Activated T-cell treated with anti-CD3 and anti-CD28 coated beads for 1 hour (primary cell): ENCODE measurements at places on chromosomes 2 and 18.

DNA sequence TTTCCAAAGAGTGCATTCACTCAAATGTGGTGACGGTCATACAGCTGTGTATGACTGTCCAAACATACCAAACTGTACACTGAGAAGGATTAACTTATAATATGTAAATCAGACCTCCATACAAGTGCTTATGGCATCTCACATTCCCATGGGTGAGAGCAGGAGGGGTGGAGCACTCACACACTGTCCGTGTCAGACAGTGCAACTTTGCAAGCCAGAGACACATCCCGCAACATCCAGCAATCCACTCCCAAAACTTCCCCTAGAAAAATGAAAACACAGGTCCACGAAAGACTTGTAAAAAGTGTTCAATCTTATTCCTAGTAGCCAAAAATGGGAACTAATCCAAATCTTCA lies 36.4 kb downstream of the FAM168B start:
- no peak for DNase-seq

DNA sequence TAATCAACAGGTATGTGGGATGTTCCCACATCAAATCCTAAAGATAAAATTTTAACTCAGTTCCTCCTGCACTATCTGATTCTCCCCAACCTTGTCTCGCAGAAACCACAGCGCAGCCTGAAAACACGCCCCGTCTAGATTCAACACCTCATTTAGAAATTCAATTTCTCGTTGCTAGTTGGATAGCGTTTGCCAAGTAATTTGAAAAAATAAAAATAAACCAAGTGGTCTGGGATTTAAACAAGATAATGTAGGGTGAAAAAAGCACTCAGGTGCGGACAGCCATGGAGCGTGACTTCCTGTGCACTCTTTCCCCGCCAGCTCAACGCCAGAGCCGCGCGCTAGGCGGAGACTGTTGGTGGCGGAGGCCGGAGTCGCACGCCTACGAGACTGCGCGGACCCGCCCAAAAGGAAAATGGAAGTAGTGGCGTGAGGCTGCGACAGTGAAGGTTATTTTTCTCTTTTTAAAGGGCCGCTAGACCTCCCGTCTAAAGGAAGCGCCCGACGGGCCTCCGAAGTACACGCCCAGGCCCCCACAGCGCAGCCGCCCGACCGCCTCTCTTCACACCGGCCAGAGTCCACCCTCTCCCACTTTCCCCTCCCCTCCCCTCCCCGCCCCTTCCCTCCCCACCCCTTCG lies 615 bp upstream of the CCNT2 start:
- peak; percentile 82 for DNase-seq

DNA sequence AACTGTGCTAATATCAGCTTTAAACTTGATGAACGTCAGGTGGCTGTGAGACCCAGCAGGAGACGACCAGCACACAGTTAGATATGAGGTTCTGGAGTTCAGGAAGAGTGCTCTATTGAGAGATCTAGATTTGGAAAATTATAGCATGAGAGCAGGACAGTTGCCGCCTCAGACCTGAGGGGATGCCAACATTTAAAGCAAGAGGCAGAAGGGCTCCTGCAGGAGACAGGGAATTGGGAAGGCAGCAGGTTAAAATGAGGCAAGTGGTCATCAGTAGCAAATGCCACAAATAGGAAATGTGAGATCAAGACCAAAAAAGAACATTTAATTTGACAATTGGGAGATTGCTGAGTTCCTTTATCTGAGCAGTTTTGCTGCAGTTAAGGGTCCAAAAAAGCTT lies 471.9 kb downstream of the TGIF1 start:
- no peak for DNase-seq

- DNase-seq, result no peak
Measured at GRCh38 chr2:76829374-76830234, 692.6 kb downstream of the LRRTM4 start.

- no peak for DNase-seq
Measured at GRCh38 chr18:57433482-57433881, 1.7 kb upstream of the ONECUT2 start.

GRCh38 chr2:26969077-26969844 lies 1.2 kb upstream of the MAPRE3 start:
- DNase-seq, result no peak

DNA sequence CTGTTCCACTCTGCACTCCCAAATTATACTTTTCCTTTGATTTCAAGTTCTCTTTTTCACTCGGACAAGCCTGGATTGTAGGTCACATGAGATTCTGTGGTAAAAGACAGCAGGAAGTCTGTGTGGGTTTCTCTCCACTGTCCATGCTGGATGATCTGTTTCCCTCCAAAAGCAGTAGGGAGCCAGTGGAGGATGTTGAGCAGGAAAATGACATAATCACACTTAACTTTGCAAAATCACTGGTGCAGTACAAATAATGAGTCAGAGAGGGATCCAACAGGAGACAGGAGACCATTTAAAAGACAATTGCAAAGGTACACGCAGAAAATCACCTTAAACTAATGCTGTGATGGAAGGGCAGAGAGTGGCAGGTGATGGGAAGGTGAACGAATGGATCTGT lies 301.3 kb downstream of the ZNF407 start:
- no peak for DNase-seq

GRCh38 chr2:157874997-157875640 lies 1.0 kb downstream of the ACVR1 start:
- DNase-seq, result no peak

DNA sequence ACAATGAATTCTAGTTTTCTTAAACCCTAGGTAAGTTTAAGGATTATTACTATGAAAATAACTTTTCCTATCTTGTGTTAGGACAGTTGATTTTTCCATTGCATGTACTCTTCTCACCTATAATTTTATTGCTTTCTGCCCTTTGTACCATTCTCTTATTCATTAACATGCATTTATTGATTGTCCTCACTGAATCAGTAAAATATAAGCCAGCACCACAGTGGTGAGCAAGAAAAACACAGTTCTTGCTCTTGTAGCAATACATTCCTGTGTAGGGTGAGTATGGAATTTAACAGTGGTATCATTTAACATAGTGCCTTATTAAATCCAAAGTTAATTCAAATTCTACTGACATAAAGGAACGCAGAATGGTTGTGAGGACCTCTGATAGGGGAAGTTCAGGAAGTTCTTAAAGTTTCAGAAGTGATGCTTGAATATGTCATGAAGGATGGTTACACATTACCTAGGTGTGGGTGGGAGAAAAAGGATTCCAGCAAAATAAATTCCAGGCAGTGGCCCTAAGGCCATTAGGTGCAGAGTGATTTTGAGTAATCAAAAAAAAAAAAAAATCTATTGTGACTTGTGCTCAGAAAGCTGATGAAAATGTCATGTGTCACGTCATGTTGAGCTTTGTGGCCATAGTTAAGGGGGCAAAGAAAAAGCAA lies 104.7 kb upstream of the DSEL start:
- no peak for DNase-seq

DNA sequence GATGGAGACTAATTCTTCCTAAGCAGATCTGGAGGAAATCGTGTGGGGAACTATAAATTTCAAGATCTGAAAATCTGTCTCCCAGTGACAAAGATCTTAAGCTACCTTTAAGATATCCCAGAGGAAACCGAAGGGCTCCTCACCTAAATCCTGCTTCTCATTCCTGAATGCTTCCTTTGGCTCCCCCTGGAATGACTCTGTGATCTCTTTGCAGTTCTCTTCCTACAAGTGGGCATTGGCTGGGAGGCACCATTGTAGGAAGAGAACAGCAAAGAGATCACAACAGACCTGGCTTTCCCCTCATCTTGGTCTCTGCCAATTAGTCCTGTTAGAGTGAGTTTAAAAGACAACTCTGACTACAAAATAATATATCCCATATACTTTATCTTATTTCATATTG lies 70.0 kb upstream of the KCNH7 start:
- no peak for DNase-seq

GRCh38 chr2:43622931-43623451 lies 14.1 kb upstream of the PLEKHH2 start:
- DNase-seq, result no peak

DNA sequence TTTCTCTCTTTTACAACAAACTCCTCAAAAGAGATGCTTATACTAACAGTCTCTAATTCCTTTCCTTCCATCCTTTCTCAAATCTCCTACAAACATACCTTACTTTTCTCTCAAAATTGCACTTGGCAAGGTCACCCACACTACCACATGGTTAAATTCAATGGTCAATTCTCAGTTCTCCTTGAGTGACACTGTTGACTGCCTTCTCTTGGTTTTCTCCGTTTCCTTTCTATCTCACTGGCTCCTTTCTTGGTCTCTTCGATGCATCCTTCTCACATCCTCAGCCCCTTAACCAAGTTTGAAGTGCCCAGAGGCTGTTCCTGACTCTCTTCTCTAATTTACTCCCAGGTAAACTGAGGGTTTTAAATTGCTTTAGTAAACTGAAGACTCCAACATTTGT lies 12.5 kb downstream of the C1D start:
- no peak for DNase-seq

DNA sequence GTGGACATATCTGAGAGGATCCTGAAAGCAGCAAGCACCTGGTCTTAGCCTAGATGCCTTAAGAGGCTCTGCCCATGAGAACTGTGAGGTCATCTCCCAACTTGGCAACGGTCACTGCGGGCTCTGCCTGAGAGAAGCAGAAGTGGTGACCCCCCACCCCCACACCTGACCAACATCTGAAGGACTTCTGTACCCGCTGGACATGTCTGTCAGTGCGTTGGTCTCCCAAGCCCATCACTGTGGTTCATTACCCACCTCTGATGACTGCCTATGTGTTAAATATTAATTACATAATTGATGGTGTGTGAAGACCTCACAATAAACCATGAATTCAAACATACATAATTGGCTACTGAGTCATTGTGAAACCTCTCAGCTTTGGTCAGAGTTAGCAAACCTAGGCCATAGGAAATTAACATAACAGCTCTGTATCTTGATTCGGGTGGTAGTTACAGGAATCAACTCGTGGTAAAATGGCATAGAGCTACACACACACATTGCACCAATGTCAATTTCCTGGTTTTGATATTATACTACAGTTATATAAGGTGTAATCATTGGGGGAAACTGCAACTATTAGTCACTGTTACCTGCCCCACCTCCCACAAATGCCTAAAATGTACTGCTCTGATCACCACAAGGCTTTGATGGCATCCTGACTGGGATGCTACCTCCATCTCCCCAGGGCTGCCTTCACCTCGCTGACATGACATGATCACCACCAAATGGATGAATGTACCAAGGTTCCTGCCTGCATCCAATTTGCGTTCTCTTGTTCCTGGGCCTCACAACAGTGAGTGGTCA lies 4.3 kb upstream of the GALNT1 start:
- DNase-seq, result no peak

DNA sequence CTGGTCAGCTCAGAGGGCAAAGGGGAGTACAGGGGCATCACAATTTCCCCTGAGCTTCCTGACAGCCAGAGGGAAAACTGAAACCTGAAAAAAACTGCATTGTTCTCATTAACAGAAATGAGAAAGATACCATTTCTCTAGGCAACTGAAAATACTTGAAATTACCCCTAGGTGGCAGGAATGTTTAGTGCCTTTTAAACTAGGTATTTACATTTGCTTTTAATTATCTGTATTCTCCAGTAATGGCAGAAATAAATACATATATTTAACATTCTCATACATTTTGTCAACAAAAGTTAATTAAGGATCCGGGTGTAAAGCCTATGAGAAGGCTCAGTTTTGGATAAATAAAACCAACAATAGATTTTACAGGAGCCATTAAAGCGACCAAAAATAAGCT lies 34.5 kb downstream of the RPL31 start:
- no peak for DNase-seq

DNA sequence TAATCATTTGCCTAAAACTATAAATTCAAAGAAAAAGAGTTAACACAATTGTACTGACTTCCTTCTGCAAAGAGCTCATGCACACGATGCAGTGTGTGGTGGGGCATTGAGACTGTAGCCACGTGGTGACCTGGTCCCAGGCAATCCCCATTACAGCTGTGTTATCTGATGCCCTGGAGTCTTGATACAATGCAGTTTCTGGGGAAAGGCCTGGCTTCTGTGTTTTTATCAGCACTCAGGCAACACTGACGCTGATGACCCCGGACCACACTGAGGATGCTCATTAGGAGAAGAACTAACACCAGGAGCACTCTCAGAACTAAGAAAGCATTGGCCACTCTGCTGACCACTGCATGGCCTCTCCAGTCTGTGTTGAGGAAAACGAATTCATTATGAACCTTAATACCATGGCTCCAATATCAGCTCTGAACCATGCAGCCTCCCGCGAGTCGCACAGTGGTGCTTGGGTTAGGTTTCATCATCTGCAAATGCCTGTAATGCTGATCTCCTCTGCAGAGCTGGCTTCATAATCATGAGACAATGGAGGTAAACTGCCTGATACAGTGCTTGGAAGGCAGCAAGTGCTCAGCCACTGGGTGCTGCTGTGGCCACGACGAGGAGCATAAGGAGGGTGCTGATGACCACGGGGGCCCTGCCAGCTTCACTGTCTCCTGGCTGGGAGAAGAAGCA lies 218.5 kb downstream of the MYT1L start:
- no peak for DNase-seq

GRCh38 chr2:127659408-127660290 lies 13.7 kb downstream of the GPR17 start:
- DNase-seq, result no peak

DNA sequence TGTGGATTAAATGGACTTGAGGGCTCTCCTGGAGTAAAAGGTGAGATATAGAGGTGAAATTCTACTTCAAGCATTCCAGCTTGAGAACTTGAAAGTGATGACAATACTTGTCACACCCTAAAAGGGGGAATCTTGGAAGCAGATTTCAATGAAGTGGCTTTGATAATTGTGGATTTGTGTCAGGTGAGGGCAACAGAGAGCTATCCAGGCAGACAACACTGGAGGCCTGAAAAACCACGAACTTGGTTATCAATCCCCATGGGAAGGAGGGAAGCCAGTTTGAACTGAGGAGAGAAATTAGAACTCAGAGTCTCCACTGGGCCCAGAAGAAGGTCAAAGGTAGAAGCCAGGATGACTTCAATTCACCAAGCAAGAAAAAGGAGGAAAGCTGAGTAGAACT lies 263.9 kb downstream of the FIGN start:
- DNase-seq, result no peak

GRCh38 chr2:74540291-74540690 lies 10.6 kb downstream of the HTRA2 start:
- no peak for DNase-seq

DNA sequence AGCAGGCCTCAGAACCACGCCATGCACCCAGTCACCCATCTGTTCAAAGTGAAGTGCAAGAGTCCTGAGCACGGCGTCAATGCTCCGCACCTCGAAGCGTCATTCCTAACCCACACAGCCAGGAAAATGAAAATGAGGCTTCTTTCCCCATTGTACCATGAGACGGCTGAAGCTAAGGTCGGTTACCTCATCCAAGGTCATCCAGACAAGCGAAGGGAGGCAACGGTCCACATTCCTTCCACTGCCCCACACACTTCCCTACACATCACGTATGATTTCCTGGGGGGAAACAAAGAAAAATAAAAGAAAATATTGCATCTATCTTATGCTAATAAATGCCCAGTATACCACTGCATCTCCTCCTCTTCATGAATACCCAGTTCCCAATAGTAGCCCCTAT lies 113.5 kb upstream of the RAB6C start:
- no peak for DNase-seq
